ENCODE measurements at places on chromosomes 2 and 18.
A peak's percentile ranks its signal among the peaks of the same experiment; 100 is the strongest.

GRCh38 chr2:160941290-160941846 is 218.9 kb upstream of the TANK start:
- no peak for DNase-seq

GRCh38 chr18:5895299-5895875 is at the start of gene TMEM200C:
TMEM200C (minus strand) TSS chr18:5895522; CDS start chr18:5892063, 3,459 bp downstream.
- DNase-seq: peak; percentile 16

- DNase-seq: no peak
Observed at GRCh38 chr2:36060133-36060532, 295.4 kb upstream of the CRIM1 start.

DNA sequence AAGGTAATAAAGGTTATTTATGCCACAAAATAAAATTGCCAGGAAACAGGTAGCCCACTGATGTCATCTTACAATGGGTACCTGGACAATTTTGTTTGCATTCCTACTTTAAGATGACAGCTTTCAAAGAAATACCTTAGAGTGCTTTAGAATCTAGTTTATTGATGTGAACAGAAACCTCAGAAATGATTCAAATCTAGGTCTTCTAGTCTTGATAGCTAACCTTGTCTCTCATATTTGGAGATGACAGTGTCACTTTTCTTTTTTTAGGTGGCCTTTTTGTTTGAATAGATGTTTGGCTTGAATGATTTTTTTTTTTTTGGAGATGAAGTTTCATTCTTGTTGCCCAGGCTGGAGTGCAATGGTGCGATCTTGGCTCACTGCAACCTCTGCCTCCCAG is 69.1 kb downstream of the PIK3C3 start:
- DNase-seq: no peak

- peak; percentile 60 for DNase-seq
Observed at GRCh38 chr2:70087702-70088597, 673 bp downstream of the PCBP1 start.

GRCh38 chr2:192161656-192162290 is 33.0 kb downstream of the TMEFF2 start:
- no peak for DNase-seq

GRCh38 chr2:4258563-4258962 is 555.2 kb downstream of the DCDC2C start:
- no peak for DNase-seq

- no peak for DNase-seq
Observed at GRCh38 chr18:25373432-25374179, 21.6 kb upstream of the ZNF521 start.
